Non-pigmented ciliary epithelial cell (primary cell): ENCODE measurements at places on chromosomes 3 and 15.

DNA sequence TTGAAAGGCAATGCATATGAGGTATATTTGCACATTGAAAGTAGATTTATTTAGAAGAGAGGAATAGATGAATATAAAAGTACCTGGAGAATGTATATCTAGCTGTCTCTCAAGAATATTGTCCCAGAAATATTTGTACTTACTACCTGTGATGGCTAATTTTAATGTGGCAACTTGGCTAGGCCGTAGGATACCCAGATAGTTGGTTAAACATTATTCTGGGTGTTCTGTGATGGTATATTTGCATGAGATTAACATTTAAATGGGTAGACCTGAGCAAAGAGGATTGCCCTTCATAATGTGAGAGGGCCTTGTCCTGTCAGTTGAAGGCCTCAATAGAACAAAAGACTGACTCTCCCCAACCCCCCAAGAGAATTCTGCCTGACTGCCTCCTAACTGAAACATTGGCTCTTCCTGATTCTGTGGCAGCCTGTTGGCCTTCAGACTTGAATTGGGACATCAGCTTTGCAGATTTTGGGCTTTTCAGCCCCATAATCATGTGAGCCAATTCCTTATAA lies 69.4 kb upstream of the FILIP1L start:
- no peak for DNase-seq

- DNase-seq: no peak
Measured at GRCh38 chr3:58464866-58465265, 27.0 kb upstream of the KCTD6 start.

DNA sequence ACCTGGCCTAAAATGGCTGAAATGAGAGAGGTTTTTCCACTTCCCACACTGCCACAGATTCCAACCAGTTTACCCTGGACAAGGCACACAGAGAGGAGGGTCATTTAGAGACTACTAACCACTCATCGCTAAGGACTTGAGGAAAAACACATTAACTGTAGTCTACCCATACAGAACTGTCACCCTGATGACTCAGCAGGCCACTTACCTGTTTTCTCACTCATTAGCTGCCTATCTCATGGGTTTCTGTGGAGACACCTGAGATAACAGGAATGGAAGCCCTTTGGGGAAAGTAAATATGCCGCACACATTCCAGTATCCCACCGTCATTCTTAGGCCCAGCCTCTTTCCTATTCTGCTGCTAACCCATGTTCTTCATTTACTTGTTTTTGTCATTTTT lies 50.0 kb downstream of the ABCC5 start:
- no peak for DNase-seq

- DNase-seq: no peak
Measured at GRCh38 chr15:51576911-51577500, 45.6 kb downstream of the DMXL2 start.

GRCh38 chr3:186933816-186934215 lies 3.5 kb downstream of the ST6GAL1 start:
- no peak for DNase-seq

GRCh38 chr3:181264486-181264885 lies 274.9 kb upstream of the DNAJC19 start:
- DNase-seq: peak; percentile 1

DNA sequence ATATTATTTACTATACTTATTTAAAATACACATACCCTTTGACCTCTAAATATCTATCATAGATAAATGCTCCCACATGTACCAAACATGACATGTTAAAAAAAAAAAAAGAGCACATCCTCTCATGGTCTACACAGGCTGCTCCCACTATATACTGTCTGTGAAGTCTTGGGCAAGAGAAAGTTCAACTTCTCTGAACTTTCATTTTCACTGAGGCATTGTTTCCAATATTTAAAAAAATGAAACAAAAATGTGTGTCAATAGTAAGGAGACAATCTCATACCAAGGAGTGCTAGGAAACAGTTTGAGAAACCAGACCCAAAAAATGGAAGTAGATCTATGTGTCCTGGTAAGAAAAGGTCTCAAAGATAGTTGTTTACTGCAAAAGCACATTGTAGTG lies 29.3 kb downstream of the SLC4A7 start:
- no peak for DNase-seq

DNA sequence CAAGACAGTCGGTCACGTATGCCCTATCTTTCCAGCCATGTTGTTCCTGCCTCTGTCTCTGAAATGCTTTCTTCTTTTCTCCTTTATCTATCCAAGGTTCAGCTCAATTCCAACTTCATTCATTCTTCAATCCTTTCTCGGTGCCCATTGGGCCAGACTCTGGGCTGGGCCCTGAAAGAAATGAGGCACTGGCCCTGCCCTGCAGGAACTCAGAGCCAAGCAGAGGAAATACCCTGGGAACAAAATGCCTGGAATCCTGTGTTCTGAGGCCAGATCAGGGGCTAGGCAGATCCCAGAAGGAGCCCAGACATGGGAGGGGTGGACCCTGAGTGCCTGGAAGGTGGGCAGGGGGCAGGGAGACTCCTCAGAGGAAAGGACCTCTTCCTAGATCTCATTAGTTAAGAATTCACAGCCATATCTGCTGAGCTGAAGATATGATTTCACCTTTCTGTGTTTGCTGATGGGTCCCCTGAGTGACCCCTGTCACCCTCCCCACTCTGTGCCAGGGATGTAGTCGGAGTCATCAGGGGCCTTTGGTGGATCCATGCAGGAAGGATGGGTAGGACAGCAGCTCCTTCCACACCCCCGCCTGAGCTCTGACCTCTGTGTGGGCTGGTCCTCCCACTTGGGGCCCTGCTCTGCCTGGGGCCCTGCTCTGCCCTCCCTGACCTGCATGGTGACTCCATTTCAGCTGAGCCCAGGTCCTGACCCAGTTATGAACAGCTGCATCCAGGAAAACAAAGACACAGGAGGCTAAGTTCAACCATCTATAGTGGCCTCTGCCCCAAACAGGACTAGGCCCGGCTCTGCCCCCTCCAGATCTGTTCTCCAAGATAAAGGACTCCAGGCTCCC lies 5.3 kb upstream of the DAPK2 start:
- no peak for DNase-seq

GRCh38 chr15:94587113-94587512 lies 355.8 kb downstream of the MCTP2 start:
- no peak for DNase-seq

GRCh38 chr15:74828835-74829234 lies 2.4 kb downstream of the CPLX3 start:
- no peak for DNase-seq

DNA sequence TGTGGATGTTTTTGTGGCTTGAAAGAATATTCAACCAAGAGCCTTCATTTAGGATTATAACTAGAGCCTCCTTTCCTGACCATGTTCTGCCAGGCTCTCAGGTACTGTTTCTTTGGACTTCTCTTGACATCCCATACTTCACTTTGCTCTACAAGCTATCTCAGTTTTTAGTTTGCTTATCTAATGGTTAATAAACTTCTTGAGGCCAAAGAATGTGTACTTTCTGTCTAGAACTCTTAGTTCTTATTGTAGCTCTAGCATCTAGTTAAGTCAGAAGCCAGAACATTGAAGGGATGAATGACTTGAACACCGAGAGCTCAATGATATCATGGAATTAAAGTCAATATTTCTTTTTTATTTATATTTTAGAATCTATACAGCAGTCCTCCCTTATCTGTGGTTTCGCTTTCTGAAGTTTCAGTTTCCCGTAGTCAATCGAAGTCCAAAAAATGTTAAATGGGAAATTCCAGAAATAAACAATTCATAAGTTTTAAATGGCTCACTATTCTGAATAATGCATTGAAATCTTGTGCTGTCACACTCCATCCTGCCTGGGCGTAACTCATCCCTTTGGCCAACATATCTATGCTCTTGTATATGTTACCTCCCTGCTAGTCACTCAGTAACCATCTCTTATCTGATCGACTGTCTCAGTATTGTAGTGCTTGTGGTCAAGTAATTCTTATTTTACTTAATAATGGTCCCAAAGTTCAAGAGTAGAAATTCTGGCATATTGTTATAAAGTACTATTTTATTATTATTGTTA lies 368.6 kb upstream of the RBMS3 start:
- DNase-seq: peak; percentile 37

- DNase-seq: no peak
Measured at GRCh38 chr3:25603703-25604102, 61.0 kb downstream of the TOP2B start.

DNA sequence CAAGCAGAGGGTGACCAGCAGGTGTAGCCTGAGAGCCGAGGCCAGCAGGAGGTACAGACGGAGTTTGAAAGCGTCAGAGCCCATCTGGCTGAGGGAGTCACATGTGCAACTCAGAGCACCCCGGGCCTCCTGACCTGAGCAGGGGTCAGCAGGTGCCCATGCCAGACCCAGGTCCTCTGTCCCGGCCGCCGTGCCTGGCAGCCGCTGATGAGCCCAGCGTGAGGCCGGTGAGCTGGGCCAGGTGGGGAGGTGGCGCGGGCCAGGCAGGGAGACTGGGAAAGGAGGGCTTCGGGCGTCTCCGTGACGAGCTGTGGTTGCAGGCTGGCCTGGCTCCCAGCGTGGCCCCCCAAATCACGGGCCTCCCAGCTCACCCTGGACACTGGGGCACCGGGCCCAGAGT lies 130.9 kb downstream of the CHSY1 start:
- DNase-seq: no peak

DNA sequence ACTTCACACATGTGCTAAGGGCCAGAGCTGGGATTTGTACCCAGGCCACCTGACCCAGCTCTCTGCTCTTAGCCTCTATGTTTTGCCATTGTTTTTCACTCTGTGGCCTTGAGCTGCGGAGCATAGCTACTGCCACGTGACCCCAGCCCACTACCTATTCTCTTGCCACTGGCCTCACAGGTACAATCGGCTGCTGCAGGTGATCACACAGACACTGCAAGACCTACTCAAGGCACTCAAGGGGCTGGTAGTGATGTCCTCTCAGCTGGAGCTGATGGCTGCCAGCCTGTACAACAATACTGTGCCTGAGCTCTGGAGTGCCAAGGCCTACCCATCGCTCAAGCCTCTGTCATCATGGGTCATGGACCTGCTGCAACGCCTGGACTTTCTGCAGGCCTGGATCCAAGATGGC lies 46.2 kb downstream of the SEMA3G start:
- no peak for DNase-seq

- DNase-seq: no peak
Measured at GRCh38 chr3:140449413-140450256, 228.2 kb upstream of the TRIM42 start.

- DNase-seq: peak; percentile 69
Measured at GRCh38 chr3:141482245-141482922, 4.4 kb upstream of the RASA2 start.
